ENCODE measurements at places on chromosomes 16 and 17.
A peak's percentile ranks its signal among the peaks of the same experiment; 100 is the strongest.

DNA sequence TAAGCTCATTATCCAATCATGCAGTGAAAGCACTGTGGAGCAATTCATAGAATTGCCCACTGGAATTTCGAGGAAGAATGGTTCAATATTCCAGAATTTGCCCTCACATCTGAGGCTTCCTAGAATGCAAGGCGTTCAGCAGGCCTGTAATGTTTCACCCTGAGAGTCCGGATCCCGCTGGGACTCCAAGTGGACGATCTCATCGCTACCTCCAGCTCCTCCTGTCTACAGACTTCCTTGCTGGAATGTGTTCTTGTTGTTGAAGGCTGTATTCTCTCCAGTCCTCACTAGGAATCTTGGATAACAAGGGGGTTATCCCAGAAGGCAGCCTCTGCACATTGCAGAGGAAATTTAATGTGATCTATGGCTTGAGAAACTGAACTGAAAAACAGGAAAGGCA, 7.8 kb downstream of the SLC47A1 start:
- DNase-seq: no peak

- DNase-seq: peak; percentile 9
These were observed 6.3 kb downstream of the VWA3A start for GRCh38 chr16:22098405-22099255.

DNA sequence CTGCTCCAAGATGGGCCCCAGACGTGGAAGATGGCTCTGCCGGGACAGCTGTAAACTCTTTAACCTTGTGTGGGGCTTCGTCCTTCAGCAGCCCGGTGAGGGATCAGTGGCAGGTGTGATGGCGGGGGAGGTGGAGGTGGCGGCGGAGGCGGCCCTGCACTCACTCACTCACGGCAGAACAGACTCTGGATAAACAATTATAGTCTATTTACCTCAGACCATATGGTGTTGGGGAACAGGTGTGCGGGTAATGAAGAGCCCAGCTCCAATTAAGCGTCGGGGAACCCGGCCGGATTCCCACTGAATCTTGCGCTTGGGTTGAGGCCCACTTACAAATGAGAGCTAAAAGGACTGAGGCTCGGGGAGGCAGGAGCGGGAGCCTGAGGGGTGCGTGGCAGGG, 104.3 kb upstream of the SDK2 start:
- DNase-seq: no peak

GRCh38 chr16:57867000-57867561, 64.8 kb upstream of the KIFC3 start:
- no peak for DNase-seq

- peak; percentile 54 for DNase-seq
These were observed 23.6 kb downstream of the SEZ6 start for GRCh38 chr17:28982131-28982793.

DNA sequence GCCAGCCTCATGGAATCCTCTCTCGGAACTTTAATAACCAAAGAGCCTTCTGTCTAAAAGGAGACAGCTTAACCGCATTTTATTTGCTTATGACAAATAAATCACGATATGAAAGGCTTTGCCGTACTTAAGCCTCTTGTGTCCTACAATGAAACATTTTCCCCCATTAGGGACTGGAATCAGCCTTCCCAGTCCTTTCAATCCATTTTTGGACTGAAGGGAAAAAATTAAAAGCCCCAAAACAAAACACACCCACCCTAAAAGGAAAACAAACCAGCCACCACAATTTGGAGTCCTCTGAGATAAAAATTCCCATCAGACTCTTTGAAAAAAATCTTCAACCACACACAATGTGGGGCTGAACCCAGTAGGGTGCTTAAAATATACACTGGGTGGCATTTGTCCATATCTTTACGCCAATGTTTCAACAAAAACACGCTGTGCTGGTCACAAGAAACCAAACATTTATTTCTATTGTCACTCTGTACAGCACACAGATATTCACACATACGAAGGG, 3.0 kb downstream of the HOXB4 start:
- DNase-seq: no peak

- DNase-seq: peak; percentile 77
These were observed at the start of gene MRTFB for GRCh38 chr16:14070877-14071575. Gene MRTFB, plus strand, starts transcription at chr16:14071319. Its CDS starts 69,288 bp downstream, at chr16:14140607.

DNA sequence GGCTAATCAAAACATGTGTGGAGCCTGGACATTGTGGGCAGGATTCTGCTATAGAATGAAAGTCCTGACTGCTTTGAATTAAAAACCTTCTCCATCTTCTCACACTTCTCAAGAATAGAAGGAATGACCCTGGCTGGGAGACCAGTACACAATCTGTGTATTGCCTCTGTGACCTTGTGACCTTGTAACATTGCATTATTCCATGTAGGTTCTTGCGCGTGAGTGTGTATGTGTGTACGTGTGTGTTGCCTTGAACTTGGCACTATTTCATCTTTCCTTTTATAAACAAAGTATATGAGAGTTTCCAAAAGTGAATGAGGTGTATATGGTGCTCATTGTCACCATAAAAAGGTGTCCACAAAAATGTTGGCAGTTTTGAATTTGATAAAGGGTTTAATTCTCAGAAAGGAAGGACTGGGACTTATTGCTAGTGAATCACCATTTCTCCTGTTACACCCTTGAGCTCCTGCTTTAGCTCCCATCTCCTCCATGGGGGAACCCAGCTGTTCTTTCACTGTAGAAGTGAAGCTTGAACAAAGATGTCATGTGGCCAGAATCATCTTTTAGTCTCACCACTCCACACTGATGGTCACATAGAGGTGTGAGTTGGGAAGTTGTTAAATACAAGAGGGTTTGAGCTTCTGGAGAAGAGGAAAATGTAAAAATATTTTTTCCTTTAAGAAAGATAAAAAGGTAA, 244.9 kb downstream of the FTO start:
- no peak for DNase-seq

- peak; percentile 64 for DNase-seq
These were observed 14.7 kb downstream of the RARA start for GRCh38 chr17:40323391-40324381.

GRCh38 chr17:78357672-78358537, 2.0 kb downstream of the SOCS3 start:
- DNase-seq: no peak

DNA sequence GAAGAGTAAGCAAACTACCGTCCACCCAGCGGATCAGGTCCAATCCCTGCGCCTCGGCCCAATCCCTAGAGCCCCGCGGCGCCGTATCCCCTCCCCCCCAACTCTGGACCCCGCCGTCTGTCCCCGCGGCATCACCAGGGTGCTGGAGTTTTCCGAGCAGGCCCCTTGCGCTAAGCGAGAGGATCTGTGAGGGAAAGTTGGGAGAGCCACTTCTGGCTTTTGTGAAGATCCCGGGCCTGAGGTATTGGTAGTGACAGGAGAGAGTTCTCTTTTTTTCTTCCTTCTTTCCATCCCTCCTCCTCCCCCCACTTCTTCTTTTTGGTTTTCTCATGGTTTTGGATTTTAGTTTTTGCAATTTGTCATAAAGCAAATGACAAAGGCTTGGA, 3.5 kb upstream of the DLX4 start:
- no peak for DNase-seq

GRCh38 chr16:27448532-27449433, 46.8 kb downstream of the IL21R start:
- DNase-seq: no peak

DNA sequence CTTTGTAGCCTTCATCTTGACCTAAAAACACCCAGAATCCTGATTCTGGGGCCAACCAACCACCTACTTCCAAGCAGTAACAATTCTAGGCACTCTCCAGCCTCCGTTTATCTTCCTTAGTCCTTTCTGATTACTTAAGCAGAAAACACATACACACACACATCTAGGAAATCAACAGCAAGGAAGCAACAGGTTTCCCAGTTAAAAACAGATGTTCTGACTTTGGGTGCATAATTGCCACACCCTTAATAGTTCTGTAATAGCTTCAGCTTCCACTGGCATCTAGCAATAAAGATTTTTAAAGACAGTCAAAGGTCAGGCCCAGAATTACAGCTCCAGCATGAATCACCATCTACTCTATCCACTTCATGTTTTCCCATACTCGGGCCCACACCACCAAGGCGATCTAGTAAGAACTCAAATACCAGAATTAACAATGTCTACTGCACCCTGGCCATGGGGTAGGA, 2.6 kb downstream of the ARHGAP17 start:
- no peak for DNase-seq

DNA sequence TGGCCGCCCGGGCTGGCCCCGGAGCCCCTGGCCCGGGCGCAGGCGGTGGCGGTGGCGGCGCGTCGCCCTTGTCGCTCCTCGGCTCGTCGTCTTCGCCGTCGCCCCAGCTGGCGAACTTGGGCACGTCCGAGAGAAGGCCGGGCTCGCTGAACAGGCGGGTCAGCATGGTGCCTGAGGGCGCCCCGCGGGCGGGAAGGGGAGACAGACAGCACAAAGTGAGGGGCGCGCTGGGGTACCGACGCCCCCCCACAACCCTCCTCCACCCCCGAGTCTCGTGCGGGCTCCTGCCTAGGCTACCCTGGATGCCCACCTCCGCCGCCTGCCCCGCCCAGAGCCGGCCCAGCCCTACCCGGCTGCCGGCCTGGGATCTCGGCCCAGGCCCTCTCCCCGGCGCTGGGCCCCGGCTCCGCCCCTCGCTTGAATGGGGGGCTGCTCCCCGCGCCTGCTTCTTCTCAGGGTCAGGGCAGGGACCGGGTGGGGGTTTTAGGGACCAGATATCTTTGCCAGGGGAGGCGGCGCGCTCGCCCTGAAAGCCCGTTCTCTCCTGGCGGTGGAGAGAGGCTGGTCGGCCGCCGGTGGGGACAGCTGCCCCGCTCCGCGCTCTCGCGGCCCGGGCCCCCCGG, 1.2 kb downstream of the NEUROD2 start:
- no peak for DNase-seq

- no peak for DNase-seq
These were observed 21.1 kb downstream of the NGFR start for GRCh38 chr17:49516180-49516579.

DNA sequence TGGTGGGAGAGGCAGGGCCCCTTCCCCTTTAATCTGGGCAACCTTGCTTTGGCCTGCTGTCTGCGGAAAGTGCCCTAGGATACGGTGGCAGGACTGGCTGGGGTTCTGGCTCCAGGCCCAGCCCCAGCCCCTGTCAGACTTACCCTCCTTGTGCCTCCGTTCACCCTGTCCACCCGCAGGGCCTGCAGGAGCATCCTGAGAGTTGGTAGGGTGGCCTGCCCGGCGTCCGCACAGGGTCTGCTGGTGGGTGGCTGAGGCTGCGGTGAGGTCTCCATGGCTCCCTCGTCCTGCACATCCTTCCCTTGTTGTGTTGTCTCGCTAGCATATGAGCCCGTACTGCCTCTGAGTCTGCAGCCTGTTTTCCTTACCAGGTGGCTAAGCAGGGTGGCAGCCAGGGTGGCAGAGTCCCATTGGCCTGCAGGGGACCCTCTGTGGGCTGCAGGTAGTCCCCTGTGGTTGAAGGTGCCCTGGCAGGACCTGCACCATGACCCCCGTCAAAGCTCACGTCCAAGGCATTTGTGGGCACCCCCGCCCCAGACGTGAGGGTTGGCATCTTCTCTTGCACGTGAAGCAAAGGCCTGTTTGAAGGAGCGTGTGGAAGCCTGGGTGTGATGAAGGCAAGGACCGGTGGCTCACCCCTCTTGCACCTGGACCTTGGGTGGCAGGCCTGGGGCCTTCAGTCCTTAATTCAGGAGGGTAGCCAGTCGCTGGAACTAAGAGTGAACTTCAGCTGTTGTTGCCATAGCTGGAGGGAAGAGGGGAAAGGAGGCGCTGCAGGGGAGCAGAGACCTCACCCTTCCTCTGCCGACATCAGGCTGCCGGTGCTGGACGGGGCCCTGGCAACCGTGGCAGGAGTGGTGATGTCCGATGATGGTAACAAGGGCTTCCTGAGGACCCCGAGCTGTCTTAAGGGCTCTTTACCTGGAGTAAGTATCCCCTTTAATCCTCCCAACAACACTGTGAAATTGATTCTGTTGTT, 293.7 kb downstream of the SEC14L1 start:
- no peak for DNase-seq

DNA sequence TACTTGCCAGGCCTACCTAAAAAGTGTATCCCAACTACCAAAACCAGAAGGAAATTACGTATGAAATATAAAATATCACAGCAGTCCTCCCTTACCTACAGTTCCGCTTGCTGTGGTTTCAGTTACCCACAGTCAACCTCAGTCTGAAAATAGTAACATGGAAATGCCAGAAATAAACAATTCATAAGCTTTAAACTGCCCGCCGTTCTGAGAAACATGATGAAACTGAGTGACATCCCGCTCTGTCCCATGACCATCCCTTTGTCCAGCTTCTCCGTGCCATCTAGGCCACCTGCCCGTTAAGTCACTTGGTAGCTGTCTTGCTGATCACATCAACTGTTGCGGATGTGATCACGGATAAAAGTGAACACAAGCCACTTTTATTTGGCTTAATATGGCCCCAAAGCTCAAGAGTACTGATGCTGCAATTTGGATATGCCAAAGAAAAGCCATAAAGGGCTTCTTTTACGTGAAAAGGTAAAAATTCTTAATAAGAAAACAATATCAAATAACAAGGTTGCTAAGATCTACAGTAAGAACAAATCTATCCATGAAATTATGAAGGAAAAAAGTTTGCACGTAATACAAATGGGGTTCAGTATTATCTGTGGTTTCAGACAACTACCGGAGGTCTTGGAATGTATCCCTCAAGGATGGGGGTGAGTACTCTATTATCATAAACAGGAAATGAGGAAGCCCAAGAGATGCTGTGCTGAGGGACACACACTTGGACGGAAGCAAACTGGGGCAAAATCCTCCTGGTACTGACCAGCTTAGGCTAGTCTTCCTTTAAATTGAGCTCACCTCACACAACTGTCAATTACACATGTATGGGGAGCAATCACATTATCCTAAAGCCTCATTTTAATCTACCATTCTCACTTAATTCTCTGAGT, 8.2 kb downstream of the USP22 start:
- DNase-seq: peak; percentile 15

DNA sequence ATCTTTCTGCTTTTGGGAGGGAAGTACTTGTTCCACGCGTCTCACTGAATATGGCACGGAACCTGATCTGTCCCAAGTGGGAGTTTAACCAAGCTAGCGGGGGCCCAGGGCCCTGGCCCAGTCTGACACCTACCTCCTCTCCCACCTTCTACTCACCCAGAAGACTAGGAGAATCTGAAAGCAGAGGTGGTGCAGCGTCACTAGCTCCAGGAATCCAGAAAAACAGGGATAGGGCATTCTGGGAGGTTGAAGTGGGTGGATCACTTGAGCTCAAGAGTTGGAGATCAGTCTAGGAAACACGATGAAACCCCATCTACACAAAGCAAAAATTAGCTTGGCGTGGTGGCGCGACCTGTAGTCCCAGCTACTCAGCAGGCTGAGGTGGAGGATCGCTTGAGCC, 163.5 kb upstream of the ZNF267 start:
- no peak for DNase-seq

DNA sequence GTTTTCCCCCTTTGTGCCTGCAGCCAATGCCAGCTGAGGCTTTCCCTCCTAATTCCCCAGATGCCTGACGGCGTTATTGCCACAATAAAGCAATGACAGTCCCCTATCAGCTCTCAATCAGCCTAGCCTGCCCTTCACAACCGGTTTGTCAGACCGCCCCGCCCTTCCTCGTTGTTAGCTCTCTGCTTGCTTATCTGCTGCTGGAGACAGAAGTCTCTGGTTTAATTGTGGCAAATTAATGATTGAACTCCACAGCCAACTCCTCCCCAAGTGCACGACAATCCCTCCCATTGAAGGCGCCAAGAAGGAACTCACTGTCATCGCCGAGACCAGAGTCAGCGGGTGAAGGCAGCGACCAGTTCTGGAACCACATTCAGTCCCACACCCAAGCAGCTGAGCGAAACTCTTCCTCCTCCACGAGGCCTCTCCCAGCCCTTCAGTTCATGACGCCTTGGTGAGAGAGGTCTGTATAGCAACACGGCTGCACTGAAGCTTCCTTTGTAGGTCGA, 474.4 kb downstream of the SLC39A11 start:
- DNase-seq: peak; percentile 19

All from stimulated activated CD4-positive, alpha-beta T cell treated with anti-CD3 and anti-CD28 coated beads, Interleukin-4, amount 100 ng/mL, for 24 hours (primary cell).